PC-3 (cell line): ENCODE measurements at places on chromosomes 4 and X.

- DNase-seq, result no peak
Measured at GRCh38 chr4:48832571-48832970, 1.7 kb downstream of the OCIAD1 start.

DNA sequence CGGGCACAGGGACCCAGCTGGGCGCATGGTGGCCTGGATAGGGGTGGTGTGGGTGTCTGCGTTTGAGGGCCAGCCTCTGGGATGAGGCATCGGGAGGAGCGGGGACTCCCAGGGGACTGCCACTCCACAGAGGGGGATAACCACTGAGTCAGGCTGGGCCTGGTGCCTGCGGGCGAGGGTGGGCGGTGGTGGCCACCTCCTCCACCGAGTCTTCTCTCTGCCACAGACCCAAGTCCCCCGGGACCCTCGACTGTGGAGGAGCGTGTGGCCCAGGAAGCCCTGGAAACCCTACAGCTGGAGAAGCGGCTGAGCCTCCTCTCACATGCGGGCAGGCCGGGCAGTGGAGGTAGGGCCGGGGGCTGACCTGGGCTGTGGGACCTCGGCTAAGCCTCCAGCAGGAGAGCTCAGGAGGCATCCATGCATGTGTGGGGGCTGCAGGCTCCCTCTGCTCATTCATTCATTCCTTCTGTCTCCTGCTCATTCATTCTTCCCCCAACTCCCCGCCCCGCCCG is 26.4 kb downstream of the DOK7 start:
- no peak for DNase-seq

DNA sequence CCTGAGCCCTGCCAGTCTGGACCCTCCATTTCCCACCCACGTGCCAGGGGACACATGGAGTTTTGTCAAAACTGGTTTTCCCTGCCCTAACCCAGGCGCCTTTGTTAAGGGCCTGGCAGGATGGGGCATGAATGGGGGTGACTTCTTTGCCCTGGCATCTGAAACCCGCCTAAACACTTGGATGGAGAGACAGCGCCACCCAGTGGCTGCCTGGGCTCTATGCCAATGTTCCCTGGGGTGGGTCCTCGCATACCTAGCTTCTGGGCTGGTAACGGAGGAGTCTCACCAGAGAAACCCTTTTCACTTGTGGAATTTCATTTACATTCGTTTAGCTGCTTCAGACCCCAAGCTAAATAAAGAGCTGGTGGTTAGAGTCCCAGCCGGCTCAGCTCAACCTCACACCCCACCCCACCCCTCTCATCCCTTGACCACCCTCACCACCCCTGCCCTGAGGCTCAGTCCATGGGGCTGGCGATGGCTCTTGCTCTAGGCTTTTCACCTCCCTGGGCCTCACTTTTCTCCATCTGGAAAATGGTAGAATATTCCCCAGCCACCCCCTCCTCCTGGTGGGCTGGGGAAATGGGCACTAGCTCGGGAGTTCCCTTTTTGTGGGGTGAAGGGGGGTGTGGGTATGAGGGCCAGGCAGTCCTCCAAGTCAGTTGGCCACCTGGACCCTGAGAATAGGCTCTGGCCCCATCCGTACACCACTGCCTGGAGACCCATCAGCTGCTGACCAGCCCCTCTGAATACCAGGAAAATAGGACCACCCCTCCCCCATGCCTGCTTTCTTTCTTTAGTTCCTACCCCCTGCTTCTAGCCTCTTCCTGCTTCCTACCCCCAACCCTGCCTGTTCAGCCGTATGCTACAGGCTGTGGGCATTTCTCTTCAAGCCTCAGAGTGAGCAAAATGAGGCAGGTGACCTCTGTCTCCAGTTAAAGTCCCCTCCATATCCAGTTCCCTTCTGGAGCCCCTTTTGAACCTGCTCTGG is 57.1 kb upstream of the PJA1 start:
- peak; percentile 83 for DNase-seq

- peak; percentile 82 for DNase-seq
Measured at GRCh38 chr4:7206911-7207567, 14.7 kb downstream of the SORCS2 start.

DNA sequence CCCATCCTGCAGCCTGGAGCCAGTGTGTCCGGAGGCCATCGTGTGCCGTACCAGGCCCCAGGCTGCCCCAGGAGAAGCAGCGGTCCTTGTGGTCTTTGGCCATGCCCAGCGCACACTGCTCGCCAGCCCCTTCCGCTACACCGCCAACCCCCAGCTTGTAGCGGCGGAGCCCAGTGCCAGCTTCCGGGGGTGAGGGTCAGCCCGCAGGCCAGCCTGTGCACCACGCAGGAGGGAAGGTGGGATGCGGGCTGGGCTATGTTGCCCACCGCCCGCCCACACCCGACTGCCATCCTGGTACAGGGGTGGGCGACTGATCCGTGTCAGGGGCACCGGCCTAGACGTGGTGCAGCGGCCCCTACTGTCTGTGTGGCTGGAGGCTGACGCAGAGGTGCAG is 7.6 kb upstream of the SRPK3 start:
- DNase-seq, result no peak

DNA sequence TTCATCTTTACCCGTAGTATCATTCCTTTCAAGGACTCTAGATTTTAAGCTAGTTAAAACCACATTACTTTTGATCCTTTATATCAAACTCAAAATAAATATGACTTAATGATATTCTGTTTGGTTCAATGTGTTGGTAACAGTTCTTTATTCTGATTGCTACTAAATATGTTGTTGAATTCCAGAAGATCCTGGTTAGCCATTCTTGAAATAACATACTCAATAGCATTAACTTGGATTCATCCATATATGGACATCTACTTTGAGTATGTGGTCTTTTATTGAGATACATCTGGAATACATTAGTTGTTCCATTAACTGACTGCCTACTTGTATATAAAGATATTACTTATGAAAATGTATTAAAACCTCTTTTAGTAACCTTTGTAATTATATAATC is 27.5 kb upstream of the PCDH18 start:
- DNase-seq, result no peak

DNA sequence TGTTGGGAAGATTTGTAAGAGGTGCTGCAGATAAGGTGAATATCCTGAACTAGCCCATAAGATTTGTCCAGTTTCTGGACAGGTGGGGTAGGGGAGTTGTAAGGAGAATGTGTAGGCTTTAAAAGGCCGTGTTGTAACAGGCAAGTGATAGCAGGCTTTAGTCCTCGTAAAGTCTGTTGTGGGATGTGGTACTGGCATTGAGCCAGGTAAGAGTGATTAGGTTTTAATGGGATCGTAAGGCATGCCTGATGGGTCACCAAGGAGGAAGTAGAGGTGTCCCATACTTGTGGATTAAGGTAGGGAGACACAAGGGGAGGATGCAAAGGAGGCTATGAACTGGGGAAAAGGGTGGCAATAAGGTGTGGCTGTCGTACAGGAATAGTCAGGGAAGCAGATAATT is 256.9 kb upstream of the DKK2 start:
- DNase-seq, result no peak

DNA sequence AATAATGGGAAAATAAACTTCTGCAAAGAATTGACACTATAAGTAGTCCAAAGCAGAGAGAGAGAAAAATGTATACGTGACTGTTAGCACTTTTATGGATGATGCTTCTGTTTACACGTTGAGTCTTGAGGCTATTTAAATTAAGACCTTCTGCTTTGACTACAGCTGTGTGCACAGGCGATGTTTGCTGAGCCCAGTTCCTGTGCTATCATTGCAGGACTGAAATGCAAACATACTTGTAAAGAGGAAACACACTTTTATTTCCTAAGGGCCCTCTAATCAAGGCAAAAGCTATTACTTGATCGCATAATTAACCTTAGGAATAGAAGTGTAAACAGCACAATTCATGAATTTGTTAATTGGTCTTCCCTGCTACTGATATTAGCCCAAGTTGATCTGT is 226.9 kb downstream of the FBXW7 start:
- peak; percentile 57 for DNase-seq

DNA sequence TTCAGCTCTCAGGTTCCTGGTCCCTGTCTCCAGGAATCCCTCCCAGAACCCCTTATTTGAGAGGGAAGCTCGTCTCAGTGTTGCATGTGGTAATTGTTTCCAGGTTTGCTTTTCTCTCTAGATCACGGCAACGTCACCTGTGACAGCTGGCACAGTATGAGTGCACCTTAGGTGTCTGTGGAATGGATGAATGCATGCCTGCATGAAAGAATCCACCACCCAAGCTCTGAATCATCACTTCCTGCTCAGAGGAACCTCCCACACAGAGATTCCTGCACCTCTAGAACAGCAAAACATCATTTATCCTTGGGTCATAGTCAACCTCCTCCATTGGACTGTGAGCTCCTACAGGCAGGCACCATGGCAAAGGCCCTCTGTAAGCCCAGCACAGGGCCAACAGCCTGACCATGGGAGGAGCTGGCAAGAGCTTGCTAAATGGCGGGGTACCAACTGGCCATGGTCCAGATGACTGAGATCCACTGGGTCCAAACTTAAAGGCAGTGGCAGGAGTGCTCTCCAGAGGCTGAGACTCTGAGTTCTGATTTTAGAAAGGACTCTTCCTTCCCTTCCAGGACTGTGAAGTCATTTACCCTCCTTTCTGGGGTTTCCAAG is 116.2 kb downstream of the SLC2A9 start:
- DNase-seq, result no peak

GRCh38 chrX:10171249-10171648 is 14.5 kb downstream of the CLCN4 start:
- no peak for DNase-seq

DNA sequence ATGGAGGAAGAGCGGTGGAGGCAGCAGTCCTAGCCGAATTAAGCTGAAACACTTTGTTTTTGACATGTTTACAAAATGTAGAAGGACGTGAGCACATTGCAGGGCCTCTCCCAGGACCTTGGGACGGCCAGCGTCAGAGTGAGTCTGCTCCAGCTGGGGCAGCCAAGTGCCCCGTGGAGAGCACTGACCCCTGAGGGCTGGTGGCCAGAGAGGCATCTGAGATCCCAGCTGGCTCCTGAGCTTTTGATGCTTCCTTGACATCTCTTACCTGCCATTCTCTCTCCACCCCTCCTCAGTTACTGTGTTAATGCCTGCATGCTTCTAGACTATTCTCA is 24.7 kb downstream of the NAT8L start:
- DNase-seq, result no peak

DNA sequence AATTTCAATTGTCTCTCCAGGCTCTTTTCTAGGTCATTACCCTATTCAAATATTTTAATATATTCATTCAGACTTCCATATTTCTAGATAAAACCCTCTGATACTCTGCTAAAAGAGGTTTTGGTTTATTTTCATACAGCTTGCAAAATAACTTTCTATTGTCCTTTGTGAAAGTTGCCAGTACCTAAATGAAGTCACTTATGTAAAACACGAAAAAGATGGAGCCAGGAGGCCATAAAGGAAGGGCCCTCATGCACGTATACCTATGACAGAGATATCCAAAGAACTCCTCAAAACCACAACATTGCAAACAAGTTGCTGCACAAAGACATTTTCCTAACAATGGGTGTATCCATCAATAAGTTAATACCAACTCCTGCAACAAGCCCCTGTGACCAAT is 25.7 kb upstream of the ELOVL6 start:
- no peak for DNase-seq
